Muscle of leg (tissue), 16 donors: ENCODE measurements at places on chromosomes 6 and 20.

DNA sequence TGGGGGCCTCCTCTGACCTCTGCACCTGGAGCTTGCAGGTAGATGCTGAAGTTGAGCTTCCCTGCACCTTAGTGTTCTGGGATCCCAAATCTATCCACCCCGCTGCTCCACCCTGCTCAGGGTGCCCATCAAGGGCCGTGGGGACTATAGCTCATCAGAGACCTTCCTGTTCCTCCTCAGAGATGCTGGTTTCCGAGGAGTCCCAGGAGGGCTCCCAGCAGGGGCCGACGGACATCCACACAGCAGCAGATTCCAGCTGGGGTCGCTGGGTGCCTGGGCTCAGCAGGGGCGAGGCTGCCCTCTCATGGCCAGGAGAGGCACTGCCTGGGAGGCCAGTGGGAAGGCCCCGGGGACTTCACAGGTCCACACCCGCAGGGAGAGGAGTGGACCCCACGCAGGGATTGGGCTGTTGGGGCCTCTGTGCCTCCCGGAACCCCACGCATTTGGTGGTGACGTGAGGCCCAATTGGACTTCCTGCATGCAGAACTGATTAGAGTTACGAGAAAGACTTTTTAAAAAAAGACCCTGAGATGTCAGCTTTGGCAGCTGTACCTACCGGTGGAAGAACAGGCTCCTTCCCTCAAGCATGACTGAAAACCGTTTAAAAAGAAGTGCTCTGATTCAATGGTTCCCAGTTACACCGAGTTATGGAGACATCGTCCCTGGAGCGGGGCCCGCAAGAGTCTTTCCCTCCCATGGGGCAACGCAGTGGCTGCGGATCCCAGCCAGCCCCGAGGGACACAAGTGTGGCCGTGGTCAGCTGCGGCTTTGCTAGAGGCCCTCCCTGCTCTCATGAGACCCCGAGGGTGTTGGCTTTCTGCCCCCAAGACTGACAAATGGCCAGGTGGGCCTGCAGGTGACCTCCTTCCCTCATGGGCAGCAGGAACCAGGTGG is 25.3 kb upstream of the SLCO4A1 start:
- DNase-seq = peak; percentile 54
- H3K36me3 ChIP-seq = no peaks in the 10 kb centered on the region

DNA sequence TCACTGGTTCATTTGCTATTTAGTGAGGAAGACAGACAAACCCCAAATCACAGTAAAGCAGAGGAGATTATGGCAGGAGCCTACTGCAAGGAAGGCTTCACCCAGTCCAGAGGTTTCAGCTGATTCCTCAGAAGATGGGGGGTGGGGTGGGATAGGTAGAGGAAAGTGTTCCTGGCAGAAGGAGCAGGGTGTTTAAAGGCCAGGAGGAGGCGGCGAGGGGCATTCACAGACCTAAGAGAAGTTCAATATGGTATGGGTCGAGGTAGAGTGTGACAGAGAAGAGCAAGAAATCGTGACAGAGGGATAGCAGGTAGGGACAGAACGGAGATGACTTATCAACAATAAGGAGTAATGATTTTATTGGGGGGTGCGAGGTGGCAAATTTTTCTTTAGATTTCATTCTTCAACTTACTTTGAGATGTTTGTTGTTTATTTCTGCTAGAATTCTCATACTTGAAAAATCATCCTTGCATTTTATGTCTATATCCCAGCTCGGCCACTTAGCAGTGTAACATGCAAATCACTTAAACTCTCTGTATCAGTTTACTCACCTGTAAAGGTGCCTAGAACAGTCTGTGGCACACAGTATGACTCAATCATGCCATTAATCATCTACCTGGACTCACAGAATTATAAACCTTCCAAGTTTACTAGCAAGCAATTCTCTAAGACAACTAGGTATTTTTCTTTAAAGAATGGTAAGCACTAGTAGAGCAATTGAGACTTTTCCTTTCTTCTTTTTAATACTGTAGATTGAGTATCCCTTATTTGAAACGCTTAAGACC is 176.7 kb downstream of the REV3L start:
- H3K27ac ChIP-seq = no peak overlapping the region
- no peak overlapping the region for H3K4me3 ChIP-seq
- no peak for DNase-seq

GRCh38 chr20:38143646-38144554 is 21.2 kb downstream of the TGM2 start:
- no peak for DNase-seq
- peaks cover 37% of the 10 kb centered on the region for H3K4me1 ChIP-seq
- H3K27me3 ChIP-seq = no peaks in the 10 kb centered on the region
- H3K36me3 ChIP-seq = no peaks in the 10 kb centered on the region
- peak overlapping the region; percentile 65 for H3K27ac ChIP-seq

DNA sequence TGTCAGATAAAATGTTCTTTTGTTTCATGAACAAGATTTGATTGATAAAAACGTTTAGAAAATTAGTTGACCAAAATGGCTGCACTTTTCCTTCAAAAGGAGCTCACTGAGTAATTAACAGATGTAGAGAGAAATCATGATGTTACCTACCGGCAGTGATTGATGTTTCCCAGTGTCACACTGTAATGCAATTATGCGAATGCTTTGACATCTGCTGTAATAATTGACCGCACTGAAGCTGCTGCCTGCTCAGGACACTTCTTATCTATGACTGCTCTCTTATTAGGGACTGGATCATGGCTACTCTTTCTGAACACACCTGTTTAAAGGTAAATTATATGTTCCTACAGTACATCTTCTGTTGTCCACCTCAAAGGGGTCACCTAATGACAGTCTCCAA is 94.6 kb downstream of the GPR63 start:
- DNase-seq = no peak
- H3K4me3 ChIP-seq = no peak overlapping the region
- no peaks in the 10 kb centered on the region for H3K27me3 ChIP-seq
- H3K36me3 ChIP-seq = no peaks in the 10 kb centered on the region

- no peaks in the 10 kb centered on the region for H3K27me3 ChIP-seq
- H3K4me1 ChIP-seq = no peaks in the 10 kb centered on the region
- H3K36me3 ChIP-seq = no peaks in the 10 kb centered on the region
Observed at GRCh38 chr6:134502614-134503549, 185.0 kb upstream of the SGK1 start.

- peaks cover 34% of the 10 kb centered on the region for H3K4me1 ChIP-seq
- peak; percentile 30 for DNase-seq
- H3K27me3 ChIP-seq = peaks cover 44% of the 10 kb centered on the region
- no peaks in the 10 kb centered on the region for H3K36me3 ChIP-seq
- H3K27ac ChIP-seq = no peak overlapping the region
Observed at GRCh38 chr20:62702895-62703852, 5.5 kb upstream of the NTSR1 start.

DNA sequence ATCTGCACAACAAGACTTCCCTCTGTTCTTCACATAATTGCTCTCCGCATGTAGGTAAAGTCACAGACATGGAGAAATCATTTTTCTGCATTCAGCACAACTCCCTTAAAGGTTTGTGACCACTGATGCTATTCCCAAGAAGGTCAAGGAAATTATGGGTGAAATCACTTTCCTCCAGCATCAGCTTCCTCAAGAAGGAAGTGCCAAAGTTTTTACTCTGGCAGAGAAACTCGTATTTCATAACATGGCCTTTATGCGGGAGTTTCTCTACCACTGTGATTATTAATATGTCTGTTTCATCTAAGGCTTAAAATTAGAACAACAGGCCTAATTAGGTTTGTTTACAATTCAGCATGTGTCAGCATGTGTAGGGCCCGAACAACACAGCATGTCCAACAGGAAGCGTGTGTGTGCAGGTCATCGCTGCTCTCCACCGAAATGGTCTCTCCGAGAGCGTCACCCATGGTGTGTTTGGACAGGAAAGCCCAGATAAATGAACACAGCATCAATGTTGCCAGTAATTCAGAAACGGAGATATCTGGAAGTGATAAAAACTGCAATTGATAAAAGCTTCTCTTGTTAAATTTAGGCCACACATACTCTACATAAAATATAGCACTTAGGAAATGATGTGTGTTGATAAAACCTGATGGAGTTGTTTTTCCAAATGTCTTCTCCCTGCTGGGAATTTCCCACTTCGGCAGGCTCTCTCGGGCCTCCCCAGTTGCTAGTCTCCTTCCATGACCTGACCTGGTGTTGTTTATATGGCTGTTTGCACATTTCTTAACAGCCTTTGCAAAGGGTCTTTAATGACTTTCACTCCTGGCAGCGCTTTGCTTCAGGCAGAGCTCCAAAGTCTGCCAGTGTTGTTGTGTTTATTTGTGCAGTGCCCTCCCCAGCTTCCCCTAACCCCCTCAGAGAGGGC is 265.1 kb upstream of the CEP162 start:
- no peak overlapping the region for H3K4me3 ChIP-seq
- no peaks in the 10 kb centered on the region for H3K36me3 ChIP-seq
- no peaks in the 10 kb centered on the region for H3K4me1 ChIP-seq
- DNase-seq = no peak
